ENCODE measurements at places on chromosomes 3 and 15.

DNA sequence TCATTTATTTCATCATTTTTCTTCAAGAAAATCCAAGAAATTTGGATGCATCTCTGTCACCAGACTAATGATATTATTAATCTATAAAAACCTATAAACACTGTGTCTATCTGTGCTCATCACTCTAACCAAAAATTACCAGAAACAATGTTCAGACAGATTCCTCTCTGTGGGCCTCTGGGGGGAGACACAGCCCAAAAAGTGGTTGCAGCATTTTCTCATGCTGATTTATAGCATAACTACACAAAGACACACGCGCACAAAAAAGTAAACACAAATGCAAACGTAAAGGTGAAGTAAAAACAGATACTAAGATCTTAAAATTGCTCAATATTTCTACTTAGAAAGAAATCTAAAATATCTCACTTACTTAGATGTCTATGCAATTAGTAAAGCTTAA lies 976.0 kb downstream of the GBE1 start:
- DNase-seq = no peak

GRCh38 chr3:139377378-139377777 lies 12.1 kb downstream of the COPB2 start:
- no peak for DNase-seq

DNA sequence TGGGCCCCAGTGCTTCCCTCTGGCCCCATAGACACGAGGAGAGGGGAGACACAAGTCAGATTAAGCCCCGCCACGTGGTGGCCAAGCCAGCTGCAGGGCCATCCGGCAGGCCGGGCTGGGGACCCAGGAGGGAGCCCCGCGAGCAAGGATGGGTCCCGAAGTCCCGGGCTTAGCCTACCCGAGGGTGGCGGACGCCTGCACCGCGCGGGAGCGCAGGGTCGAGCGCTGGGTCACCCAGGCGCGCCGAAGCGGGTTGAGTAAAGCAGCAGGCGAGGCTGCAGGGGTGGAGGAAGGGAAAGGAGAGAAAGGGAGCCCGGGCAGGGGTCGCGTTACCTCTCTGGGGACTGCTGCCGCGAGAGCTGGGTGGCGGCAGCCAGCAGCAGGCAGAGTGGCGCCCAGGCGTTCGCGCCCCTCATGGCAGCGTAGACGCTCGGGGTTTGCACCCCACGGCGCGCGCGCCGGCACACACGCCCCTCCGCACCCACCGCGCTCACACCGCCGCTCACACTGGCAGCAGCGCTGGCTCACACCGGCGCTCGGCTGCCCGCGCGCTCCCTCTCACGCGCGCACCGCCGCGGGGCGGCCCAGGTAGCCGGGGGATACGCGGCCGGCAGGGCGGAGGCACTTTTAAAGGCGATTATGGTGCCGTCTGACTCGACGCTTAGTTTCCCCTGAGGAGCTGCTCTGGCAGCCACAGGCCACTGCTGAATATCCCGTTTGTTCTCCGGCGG lies at the start of gene PCOLCE2:
PCOLCE2 (minus strand) TSS at position 603 of the 731 bp plus-strand sequence; CDS start at position 416, 187 bp downstream.
- DNase-seq = no peak

DNA sequence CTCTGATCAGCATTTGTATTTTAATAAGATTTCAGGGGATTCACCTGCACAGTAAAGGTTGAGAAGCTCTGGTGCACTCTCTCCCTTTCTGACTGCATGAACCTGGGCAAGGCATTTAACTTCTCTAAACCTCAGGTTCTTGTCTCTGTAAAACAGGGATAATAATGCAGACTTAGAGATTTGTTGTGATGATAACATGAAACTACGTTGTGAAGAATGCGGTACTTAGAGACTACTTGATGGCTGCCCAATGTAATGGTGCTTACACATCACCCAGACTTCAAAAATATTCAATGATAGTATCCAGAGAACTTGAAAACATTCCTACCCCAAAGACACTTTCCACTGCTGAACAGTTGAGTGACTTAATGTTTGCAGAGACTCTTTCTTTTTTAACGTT lies 19.8 kb upstream of the TNFSF10 start:
- DNase-seq = no peak

- no peak for DNase-seq
These were observed 18.2 kb downstream of the TPM1 start for GRCh38 chr15:63060699-63061098.

Measured in central memory CD4-positive, alpha-beta T cell (primary cell).